ENCODE measurements at places on chromosomes 7 and 10.
A peak's percentile ranks its signal among the peaks of the same experiment; 100 is the strongest.

- DNase-seq, result no peak
Observed at GRCh38 chr10:51521605-51522004, 177.8 kb downstream of the CSTF2T start.

DNA sequence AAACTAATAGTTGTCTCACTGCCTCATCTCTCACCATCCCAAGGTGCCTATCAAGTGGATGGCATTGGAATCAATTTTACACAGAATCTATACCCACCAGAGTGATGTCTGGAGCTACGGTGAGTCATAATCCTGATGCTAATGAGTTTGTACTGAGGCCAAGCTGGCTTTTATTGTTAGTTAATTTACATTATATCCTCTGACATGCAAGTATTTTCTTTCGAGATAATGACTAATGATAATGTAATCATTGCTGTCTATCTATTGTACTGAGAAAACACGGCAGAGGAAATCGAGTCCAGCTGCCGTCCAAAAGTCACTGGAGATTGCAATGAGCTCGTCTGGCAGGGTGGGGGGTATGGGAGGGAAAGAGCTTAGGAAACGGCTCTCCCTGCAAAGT, 172.4 kb upstream of the LANCL2 start:
- no peak for DNase-seq

GRCh38 chr10:112782200-112782907, 167.7 kb upstream of the TCF7L2 start:
- DNase-seq, result no peak

GRCh38 chr10:61733358-61733940, 70.7 kb downstream of the CABCOCO1 start:
- peak; percentile 37 for DNase-seq

- DNase-seq, result no peak
Observed at GRCh38 chr10:104638861-104639589, 2.1 kb upstream of the SORCS3 start.

- DNase-seq, result no peak
Observed at GRCh38 chr7:140920745-140921144, 4.0 kb downstream of the BRAF start.

DNA sequence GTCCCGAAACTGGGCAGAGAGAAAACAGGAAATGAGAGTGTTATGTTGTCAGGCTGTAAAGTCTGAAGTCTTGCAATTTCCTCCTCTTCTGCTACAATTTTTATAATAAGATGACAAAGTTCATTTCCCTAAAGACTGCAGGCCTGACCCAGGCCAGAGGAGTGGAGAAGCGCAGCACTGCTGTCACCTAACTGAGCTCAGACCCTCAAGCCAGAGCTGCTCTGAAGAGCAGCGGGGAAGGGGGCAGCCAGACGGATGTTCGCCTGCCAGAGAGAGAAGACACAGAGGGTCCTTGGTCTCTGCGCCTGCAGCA, 12.6 kb upstream of the AOAH start:
- DNase-seq, result peak; percentile 96

- DNase-seq, result no peak
Observed at GRCh38 chr10:11163780-11164550, 146.3 kb downstream of the CELF2 start.

- peak; percentile 67 for DNase-seq
Observed at GRCh38 chr10:73965890-73966768, 31.8 kb upstream of the VCL start.

- peak; percentile 60 for DNase-seq
Observed at GRCh38 chr10:49344840-49345239, 45.9 kb downstream of the C10orf71 start.

GRCh38 chr7:118870187-118870586, 645.7 kb downstream of the ANKRD7 start:
- DNase-seq, result peak; percentile 1

GRCh38 chr7:158313931-158314330, 273.7 kb downstream of the PTPRN2 start:
- no peak for DNase-seq

DNA sequence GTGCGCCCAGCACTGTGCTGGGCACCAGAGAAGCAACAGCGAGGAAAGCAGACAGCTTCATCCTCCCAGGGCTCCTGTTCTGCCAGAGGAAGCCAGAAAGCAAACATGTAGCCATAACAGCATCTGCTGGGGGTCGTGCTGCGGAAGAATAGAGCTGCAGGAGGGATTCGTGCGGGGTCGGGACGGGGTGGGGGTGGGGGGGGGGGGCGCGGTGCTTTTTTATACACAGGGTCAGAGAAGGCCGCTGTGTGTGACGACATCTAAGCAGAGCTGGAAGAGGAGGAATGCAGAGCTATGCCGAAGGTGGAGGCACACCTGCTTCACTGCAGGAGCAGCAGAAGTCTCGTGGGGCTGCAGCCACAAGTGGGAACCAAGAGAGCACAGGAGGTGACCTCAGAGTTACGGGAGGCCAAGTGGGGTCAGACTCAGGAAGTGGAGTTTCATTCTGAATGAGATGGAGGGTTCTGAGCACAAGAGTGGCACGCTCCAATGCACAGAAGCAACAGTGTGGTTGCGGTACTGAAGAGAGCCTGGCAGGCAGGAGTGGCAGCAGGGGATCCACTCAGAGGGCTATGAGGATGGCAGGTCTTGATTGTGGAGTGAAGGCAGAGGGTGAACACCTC, 11.1 kb downstream of the PKD1L1 start:
- DNase-seq, result no peak

DNA sequence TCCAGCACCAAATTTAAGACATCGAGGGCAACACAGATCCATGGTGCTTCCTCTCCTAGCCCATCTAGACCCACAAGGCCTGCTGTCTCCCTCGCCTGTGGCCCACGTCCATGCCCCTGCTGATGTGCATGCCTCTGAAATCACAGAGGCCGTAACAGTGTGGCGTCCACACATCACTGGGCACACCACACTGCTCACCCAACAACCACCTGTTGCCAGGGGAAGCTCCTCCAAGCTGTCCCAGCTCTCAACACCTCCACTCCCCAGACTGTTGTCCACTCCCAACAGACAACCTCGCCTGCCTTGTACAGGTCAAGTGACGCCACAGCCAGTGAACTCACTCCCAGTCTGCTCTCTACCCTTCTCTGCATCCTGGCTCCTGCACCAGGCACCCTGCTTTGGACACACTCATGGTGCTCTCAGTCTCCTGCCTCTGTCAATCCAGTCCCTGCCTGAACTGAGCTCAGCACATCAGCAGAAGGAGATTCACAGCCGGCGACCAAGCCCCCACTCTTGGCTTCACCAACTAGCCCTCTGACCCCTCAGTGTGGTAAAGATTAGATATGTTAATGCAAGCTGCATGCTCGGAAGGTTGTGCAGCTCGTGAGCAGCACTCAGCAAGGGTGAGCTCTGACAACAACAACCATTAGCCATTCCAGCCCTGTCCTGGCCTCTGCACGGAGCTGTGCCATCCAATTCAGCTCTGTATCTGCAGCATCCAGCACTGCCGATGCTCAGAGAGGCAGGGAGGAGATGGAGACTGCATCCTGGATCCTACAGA, 197.0 kb downstream of the TNS3 start:
- DNase-seq, result no peak

GRCh38 chr10:80459047-80459865, 5.1 kb downstream of the TSPAN14 start:
- DNase-seq, result peak; percentile 86

DNA sequence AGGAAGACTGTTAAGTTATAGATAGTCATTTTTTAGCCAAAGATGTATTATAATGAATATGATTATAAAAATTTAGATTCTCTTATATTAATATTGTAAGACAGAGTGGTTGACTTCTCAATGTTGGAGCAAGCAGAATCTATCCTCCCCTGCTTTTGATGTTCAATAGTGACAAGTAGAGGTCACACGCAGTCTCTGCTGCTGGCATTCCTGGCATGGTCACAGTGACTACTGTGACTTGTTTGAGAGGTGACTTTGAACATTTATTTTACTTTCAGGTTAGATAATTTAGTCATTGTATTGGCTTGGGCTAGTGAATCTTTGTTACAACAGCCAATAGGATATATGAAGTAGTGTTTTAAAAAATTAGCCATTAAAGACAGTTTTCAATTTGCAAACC, 13.7 kb upstream of the CD36 start:
- no peak for DNase-seq

- DNase-seq, result no peak
Observed at GRCh38 chr10:15253951-15254807, 85.7 kb upstream of the NMT2 start.

DNA sequence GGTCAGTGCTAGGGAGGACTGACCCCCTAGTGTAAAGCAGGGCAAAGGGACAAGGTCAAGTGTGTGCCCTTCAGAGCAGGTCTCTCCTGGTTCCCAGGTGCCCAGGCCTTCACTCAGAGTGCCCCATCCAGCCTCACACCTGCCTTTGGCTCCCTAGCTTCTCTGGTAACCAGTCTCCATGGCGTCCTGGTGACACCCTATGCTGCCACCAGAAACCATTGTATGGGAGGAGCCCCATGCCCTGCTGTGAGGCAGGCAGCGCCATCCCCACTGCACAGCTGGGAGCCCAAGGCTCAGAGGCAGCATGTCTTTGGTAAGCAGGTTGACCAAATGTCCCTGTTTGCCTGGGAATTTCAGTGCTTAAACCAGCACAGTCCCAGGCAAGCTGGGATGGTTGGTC, 33.1 kb upstream of the HMX3 start:
- no peak for DNase-seq

DNA sequence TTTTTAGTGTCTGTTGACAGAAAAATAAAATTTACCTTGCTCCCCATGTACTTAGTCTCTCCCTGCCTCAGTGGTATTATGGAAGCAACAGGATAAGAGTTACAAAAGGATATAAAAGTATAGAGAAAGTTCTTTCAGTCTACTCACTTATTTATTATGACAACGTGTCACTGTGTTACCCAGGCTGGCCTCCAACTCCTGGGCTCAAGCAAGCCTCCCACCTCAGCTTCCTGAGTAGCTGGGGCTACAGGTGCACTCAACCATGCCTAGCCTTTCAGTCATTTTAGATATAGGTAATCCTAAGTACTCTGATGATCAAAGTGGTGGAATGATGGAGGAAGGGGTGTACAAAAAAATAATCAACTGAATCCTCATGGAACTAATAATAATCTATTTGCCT, 215.2 kb upstream of the MKLN1 start:
- no peak for DNase-seq

DNA sequence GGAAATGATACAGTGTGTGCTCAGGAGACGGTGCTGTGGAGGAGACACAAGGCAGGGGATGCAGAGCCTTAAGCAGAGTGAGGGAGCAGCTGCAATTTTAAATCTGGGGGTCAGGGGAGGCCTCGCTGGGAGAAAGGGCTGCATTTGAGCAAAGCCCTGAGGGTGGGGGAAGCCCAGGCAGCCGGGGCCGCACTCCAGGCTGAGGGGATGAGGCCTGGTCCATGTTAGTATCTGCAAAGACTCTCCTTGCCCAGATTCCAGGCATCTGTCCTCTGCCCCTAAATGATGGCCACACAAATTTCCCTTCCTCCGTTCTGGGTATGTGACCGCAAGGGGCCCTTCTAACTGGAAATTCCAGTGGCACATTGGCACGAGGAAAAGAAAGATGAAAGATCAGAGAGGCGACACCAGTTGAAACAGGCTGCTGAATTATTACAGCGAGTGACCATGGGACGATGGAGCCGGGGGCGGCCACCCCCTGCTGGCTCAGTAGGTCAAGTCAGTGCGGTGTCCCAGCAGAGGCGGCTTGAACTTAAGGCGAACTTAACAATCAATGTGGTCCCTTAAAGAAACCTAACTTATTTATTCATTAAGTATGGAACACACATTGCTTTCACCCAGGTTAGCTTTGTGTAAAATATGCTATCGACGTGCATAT, 62.3 kb upstream of the KAT6B start:
- no peak for DNase-seq

GRCh38 chr10:120415709-120416330, 41.2 kb upstream of the PLPP4 start:
- no peak for DNase-seq

GRCh38 chr7:151491859-151492258, 27.8 kb downstream of the RHEB start:
- peak; percentile 42 for DNase-seq

- DNase-seq, result no peak
Observed at GRCh38 chr10:86262688-86263181, 103.9 kb downstream of the GRID1 start.

- DNase-seq, result no peak
Observed at GRCh38 chr7:73316521-73316920, 7.9 kb upstream of the NSUN5 start.

- peak; percentile 22 for DNase-seq
Observed at GRCh38 chr7:101564778-101565211, 64.3 kb downstream of the MYL10 start.

GRCh38 chr10:53453196-53453595, 680.6 kb upstream of the MBL2 start:
- no peak for DNase-seq

DNA sequence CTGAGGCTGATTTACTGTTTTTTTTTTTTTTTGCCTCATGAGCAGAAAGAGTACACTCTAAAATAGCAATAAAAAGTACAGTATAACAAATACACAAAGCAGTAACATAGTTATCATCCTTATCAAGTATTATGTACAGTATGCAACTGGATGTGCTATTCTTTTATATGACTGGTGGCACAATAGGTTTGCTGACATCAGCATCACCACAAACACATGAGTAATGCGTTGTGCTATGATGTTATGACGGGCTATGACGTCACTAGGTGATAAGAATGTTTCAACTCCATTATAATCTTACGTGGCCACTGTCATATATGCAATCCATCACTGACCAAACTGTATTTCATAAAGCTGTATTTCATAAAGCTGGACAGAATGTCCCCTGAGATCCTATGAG, 189.2 kb upstream of the GLI3 start:
- no peak for DNase-seq

DNA sequence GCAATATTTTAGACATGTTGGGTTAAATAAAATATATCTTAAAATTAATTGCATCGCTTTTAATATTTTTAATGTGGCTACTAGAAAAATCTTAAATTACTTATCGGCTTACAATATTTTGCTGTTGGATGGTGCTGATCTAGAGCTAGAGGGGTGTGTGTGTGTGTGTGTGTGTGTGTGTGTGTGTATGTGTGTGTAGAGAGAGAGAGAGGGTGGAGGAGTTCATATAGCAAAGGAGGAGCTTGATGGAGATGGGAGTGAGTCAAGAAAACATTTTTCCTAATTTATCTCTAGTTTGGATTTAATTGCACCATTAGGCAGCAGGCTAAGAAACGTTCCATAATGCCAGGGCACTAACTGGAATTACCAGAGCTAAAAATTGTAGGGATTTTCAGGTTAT, 10.4 kb upstream of the SLC25A13 start:
- no peak for DNase-seq

DNA sequence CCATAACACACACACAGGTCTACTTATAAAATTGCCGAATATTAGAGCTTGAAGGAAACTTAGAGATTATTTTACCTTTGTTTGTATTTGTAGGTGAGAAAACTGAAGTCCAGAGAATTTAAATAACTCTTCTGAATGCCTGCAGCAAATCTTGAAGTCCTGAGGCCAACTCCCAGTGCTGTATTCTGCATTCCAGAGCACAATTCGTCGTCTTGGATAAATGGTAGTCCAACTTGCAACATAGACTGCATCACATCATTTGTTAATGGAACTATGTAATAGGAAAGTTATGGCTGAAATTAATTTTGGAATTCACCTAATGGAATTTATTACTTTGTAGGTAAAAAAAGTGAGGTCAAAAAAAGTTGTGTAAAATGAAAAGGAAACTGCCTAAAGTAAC, 37.3 kb upstream of the SEMA3D start:
- DNase-seq, result no peak

Measured in inflammatory macrophage treated with lipopolysaccharide for 4 hours (primary cell).